DMS153 (cell line): ENCODE measurements at places on chromosomes 11 and 22.
A peak's percentile ranks its signal among the peaks of the same experiment; 100 is the strongest.

DNA sequence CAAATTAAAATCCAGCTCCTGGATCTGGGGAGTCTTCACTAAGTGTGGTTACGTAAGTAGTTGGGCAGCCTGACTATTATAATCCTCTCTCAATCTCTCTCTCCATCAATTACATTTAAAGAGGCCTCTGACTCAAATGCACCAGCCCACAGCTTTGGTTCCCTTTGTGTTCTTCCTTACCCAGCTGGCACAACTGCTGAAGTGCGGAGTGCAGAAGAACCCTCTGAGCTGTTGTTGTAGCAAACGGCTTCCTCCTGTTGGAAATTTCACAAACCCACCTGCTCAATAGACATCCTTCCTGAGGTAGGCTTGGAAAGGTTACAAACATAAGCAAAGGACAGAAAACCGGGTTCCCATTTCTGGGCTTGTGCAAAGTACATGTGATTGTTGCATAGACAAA is 17.0 kb upstream of the SORL1 start:
- no peak for DNase-seq

DNA sequence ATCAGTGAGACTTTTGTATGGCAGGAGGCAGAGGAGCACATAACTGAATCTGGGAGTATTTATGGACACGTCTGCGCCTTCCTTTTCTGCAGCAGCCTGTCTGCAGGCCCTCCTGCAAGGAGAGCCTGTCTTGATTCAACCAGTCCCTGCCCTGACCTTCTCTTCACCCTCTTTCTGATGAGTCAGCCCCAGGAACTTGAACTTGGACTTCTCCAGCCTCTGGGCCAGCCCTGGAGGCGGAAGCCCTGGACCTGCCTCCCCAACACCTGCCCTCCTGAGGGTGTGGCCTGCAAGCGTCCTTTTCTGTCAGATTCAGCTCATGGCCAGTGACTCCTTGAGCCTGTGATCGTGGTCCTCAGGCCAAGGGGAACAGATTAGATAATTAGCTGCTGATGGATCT is 20.0 kb downstream of the DAGLA start:
- DNase-seq: peak; percentile 38

DNA sequence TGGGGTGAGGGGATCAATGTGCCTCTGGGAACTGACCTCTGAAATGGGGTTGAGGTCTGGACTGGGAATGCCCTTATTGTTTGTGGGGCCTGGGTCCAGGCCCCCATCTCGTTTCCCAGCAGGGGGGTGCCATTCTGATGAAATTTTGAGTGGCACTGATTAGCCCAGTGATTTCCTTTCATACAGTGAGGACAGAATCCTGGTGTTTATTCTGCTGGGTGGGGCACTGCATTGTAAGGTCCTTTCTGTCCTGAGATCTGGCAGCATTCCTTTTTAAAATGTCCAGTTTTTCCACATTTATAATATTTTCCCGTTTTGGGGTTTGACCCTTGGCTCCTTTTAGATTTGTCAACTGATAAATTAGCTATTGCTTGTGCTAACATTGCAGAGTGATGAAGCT is 27.1 kb downstream of the OR10A6 start:
- DNase-seq: no peak

GRCh38 chr11:105738986-105739795 is 129.3 kb downstream of the GRIA4 start:
- DNase-seq: no peak

GRCh38 chr22:40196628-40197360 is 19.1 kb downstream of the TNRC6B start:
- no peak for DNase-seq

DNA sequence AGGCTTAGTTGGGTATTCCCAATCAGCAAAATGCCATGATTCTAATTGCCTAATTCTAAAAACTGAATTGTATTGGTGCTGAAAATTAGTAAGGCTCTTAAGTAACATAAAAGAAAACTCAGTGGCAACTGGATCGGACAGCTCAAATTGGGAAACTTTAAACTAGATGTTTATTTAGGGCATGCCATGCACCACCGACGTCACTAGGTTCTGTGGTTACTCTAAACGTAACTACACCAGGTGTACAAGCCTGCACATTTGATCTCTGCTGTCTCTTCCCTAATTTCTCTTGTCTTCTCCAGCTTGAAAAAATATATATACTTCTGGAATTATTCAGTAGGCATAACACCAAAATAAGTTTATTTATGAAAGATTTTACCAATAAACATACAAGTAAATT is 378.2 kb downstream of the DCDC1 start:
- no peak for DNase-seq

DNA sequence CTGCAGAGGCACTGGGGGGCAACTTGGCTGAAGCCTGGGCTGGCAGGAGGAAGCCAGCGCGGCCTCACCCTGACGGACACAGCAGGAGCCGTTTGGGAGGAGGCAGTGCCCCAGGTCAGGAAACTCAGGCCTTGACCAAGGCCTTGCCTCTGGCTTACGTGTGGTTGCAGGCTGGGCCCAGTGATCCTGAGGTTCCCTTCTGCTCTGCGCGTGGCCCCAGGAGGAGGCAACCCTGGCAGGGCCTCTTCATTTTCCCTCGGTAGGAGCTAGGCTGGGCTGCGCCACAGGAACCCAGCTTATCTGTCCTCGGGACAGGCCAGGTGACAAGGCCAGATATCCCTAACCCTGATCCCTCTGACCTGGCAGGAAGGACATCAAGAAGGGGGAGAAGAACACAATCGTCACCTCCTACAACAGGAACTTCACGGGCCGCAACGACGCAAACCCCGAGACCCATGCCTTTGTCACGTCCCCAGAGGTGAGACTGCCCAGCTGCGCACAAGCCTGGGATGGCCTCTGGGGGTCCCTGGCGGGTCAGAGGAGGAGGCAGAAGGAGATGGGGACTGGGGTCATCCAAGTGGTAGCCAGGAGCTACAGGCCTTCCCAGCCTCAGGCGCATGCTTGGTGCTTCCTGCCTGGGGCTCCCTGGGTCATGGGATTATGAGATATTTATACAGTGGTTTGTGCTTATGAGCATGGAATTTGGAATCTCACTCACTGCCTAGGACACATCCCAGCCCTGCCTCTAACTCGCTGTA is 20.6 kb downstream of the POLR3H start:
- DNase-seq: no peak
